ENCODE measurements at places on chromosomes 1 and 21. TPM values are rescaled to one million over a fixed set of nuclear protein-coding genes. Genes with fewer than 3 reads are reported as not detected.

The EVA1B gene
- total RNA-seq, result 133 TPM

The XCL2 gene
- total RNA-seq, result not detected

The OR2L2 gene
- total RNA-seq, result under 0.01 TPM

The ZBTB21 gene
- 6.5 TPM for total RNA-seq

The SLC30A2 gene
- not detected for total RNA-seq

The TMEM79 gene
- 2.2 TPM for total RNA-seq

The LAMC1 gene
- total RNA-seq, result 613 TPM

The CACNA1S gene
- total RNA-seq, result not detected

The CCDC27 gene
- total RNA-seq, result not detected

The CNIH3 gene
- 3.6 TPM for total RNA-seq

The CD53 gene
- not detected for total RNA-seq

The TGFB2 gene
- 9.0 TPM for total RNA-seq

The TNFAIP8L2 gene
- not detected for total RNA-seq

The CD5L gene
- total RNA-seq, result not detected

The AMPD1 gene
- not detected for total RNA-seq
